ENCODE measurements at places on chromosomes 1 and 21. TPM values are rescaled to one million over a fixed set of nuclear protein-coding genes. Genes with fewer than 3 reads are reported as not detected.

GRCh38 chr1:182603646-182604174, 479 bp downstream of the RGS16 start:
- peaks cover 8% of the 10 kb centered on the region for H3K36me3 ChIP-seq
- peaks cover 2% of the 10 kb centered on the region for H3K4me1 ChIP-seq
- H3K4me3 ChIP-seq: no peak overlapping the region
- peaks cover 9% of the 10 kb centered on the region for H3K27me3 ChIP-seq
- no peak overlapping the region for H3K27ac ChIP-seq
- no peak for DNase-seq

The FNDC10 gene
- 15.2 TPM for total RNA-seq

- DNase-seq: peak; percentile 39
- H3K4me1 ChIP-seq: peaks cover 21% of the 10 kb centered on the region
- peak overlapping the region; percentile 13 for H3K4me3 ChIP-seq
Measured at GRCh38 chr1:29973406-29973805, 737.1 kb downstream of the PTPRU start.

The ECM1 gene
- total RNA-seq: 1.4 TPM

DNA sequence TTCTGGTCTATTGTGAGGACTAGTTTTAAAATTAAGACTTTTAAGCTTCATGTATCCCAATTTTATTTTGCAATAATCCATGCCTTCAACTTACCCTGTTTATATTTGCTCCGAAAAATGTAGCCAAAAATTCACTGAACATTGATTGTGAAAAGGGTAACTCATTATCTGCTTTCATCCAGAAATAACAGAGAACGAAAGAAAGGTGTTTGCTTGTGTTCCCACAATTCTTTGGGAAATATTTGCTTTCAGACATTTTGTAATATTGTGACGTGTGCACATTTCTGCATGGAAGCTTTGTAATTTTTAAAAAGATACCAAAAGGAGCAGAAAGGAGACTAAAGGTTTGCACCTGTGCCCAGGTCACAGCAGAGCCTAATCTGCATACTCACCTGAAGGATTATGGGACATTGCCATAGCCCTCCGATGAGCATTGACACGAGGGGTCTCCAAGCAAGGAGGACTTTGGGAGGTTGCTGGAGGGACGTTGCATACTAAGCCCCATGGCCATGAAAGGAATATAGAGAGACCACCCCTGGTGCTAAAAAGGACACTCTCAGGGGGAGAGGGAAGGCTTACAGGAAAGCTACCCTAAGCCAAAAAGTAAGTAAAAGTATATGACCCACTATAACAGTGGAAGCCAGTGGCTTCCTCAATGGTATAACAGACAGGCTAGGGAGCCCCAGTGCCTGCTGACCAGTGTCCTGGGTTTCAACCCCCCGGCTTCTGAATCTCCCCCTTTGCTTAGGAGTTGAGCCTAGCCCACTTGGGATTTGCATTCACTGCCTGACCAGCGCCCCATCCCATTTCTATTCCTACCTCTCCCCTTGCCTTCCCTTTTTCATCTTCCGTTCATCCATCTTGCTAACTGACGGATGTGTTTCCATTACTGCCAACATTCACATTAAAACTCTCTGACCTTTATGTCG, 148.6 kb upstream of the ZC3H12A start:
- no peak overlapping the region for H3K27ac ChIP-seq
- H3K27me3 ChIP-seq: no peaks in the 10 kb centered on the region
- peak; percentile 73 for DNase-seq
- H3K4me1 ChIP-seq: no peaks in the 10 kb centered on the region

DNA sequence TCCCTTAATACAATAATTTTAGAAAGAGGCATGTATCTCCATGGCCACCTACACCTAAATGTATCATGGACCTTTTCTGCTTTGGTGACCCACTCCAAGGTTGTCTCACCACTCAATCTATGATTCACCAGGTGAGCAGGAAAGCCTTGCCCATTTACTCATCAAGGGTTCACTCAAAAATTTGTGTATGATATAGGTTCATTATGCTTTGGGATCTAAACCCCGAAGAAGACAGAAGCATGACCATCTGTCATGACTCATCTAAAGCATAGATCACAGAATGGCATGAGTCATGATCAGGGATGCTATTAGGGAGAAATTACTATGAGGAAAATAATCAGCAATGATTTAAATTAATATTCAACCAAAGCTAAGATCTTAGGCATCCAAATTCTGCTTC, 38.5 kb downstream of the PYHIN1 start:
- H3K4me3 ChIP-seq: no peak overlapping the region
- no peaks in the 10 kb centered on the region for H3K36me3 ChIP-seq
- H3K4me1 ChIP-seq: no peaks in the 10 kb centered on the region

DNA sequence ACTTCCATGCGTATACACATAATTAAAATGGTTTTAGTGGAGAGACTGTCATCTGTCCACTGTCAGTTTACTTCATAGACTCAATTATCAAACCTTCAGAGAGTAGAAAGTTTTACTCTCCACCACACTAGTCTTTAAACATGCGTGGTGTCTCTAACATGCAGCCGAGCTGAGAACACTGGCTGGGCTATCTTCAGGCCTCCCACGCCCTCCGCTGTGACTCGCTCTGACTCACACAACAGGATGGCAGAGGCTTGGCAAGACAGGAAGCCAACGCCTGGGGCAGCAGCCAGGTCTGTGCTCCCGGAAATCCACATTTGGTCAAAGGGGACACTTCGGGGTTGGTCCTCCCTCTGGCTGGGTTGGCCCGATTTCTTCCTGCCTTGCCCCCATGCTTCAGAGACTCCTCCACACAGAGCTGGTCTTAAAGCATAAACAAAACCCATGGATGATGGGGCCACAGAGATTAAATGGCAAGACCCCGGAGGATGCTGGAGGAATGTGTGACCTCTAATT, 22.7 kb upstream of the IFNGR2 start:
- H3K36me3 ChIP-seq: no peaks in the 10 kb centered on the region
- no peaks in the 10 kb centered on the region for H3K4me1 ChIP-seq
- no peak overlapping the region for H3K27ac ChIP-seq
- DNase-seq: peak; percentile 67
- H3K4me3 ChIP-seq: no peak overlapping the region

GRCh38 chr1:12276225-12276624, 46.4 kb downstream of the VPS13D start:
- no peak overlapping the region for H3K4me3 ChIP-seq
- no peaks in the 10 kb centered on the region for H3K4me1 ChIP-seq
- H3K27ac ChIP-seq: no peak overlapping the region
